ENCODE measurements at places on chromosomes 3 and 15.
A peak's percentile ranks its signal among the peaks of the same experiment; 100 is the strongest.

DNA sequence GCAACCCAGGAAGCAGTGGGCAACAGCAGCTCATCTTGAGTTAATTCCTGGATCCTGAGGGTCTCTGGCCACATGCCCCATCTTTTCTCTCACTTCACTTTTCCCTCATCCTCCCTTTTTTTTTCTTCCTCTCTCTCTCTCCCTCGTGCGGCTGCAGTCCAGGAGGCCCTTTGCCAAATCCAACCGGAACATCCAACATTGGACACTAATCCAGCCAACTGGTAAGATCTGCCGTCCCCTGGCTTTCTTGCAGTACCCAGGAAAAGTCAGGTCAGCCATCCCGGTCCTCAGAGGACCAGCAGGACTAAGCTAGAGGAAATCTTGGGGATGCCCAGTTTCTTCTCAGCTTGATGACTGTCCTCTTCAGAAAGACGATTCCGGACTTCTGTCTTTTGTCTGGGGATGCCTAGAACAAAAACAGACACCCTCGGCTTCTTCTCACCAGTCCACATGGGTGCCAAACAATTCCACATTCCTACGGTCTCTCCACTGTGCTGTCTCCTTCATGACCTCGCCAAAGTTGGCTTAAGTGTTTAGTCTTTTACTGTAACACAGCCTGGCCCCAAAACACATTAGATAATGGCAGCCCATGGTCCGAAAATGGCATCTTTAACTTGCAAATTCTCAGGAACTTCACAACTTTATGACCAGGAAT, 115.6 kb downstream of the GSK3B start:
- no peak for DNase-seq

DNA sequence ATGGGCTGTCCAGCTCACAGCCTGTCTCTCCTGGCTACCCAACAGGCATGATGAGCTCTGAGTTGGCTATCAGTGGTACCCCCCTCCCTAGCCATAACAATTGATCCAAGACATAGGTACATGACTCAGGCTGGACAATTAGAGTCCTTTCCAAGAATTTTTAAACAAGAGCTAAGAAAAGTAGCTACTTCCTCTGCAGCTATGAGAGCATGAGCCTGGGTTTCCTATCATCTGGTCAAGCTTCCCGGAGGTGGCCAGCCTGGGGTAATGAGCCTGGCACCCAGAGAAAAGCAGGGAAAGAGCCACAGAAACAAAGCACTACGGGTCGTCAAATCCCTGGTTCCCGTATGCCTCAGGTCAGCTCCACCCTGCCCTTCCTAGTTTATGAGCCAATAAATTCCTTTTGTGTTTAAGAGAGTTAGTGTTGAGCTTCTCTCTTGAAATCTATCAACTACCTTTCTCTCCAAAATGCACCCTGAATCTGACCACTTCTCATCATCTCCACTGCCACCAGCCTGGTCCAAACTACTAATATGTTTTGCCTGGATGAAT, 2.3 kb upstream of the SLC51B start:
- no peak for DNase-seq

DNA sequence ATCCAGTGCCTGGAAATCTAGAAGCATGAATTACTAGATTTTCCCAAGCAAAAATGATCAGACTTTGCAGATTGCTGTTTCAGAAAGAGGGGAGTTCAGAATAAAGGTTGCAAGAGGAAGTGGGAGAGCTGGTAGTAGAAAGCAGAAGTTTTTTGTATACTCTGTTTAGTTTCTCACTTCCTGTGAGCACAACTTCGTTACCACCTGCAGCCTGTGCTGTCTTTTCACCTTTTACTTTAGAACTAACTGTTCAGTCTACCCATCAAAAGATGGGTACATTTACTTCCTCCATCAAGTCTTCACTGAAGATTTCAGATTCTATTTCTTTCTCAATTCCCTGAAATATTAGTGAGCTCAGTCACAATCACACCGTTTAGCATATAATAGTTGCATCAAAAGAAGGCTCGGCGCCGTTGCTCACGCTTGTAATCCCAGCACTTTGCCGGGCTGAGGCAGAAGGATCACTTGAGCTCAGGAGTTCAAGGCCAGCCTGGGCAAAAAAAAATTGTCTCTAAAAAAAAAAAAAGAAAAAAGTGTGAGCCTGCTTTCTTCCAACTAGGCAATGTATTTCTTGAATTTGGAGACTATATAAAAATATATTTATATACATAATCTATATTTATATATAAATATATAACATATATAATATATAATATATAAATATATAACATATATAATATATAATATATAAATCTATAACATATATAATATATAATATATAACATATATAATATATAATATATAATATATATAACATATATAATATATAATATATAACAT, 1.8 kb upstream of the CEP97 start:
- DNase-seq = no peak

DNA sequence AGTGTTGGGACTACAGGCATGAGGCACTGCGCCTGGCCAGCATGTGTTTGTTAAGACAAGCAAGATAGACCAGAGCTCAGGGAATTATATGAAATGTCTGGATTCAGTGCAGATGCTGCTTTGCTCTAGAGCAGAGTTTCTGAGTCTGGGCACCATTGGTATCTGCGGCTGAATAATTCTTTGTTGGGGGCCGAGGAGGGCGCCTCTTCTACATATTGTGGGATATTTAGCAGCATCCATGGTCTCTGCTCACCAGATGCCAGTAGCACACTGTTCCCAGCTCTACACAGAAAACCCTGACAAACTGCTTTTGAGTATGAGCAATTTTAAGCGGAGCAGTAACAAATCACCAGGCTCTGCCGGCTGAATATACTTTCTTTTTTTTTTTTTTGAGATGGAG, 3.6 kb upstream of the LDHAL6B start:
- DNase-seq = no peak

- DNase-seq = no peak
Observed at GRCh38 chr15:48592933-48593332, 52.6 kb downstream of the FBN1 start.

DNA sequence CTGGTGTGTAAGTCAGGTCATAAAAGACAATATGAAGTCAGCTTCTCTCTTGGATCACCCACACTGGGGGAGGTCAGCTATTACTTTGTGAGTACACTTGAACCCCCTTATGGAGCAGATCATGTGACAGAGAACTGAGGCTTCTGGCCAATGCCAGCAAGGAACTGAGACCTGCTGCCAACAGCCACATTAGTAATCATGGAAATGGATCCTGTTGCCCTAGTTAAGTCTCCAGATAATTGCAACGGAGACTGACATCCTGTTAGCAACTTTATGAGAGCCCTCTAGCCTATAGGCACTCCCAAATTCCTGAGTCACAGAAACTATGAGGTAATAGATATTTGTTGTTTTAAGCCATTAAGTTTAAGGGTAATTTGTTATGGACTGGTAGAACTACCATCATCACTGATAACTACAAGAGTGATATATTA, 110.4 kb upstream of the GMNC start:
- peak; percentile 78 for DNase-seq

DNA sequence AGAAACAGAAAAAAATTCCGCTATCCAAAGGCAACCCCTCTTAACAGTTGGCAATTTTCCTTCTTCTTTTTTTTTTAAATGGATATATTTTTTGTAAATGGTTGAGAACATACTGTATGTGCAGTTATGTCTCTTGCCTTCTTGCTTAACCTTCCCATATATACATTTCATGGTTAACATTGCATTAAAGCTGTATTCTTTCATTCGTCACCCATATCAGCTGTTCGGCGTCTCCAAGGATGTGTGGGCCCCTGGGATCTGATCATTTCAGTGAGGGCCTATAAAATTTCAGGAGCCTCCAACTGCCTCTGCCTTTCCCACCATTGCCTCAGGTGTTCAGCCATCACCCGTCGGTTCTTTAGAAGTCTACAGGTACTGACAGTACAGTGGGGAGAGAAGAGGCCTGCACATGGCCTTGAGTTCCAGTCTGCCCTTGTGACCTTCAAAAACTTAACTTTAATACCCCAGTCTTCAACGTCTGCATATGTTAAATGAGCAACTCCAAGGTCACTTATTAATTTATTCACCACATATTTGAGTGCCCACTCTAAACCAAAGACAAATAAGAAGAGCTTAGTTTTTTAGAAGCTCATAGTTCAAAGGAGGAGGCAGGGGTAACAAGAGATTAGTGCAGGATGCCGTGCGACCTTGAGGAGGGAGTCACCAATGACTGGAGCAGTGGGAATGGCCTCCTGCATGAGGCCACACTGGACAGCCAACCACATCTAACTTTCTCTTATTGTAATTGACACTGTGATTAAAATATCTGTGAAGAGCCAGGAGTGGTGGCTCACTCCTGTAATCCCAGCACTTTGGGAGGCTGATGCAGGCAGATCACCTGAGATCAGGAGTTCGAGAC, 6.9 kb downstream of the ST6GAL1 start:
- no peak for DNase-seq

GRCh38 chr15:31077941-31078340, 23.6 kb downstream of the TRPM1 start:
- no peak for DNase-seq

DNA sequence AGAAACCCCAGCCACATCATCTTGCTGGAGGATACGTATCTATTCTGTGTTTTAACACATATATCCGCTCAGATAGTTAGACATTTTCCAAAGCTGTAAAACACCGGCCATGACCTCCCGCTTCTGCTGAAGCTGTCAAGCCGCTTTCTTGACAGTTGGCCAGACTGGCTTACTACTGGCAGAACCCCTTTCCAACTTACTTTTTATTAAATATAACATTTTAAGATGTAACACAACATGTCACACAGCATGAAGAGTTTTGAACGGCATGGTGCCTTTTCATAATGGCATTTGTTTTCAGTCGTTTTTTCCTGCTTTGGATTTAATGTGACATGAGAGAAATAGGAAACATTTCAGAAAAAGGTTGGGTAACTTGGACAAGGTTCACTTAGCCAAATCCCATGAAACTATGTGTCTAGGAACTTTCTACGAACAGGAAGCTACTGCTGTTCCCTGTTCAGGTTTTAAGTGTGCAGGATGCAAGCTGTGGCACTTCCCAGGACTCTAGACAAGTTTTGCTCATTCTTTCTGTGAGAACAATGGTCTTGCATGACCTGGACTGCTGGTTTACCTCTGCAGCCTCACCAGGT, 281.4 kb downstream of the THSD4 start:
- DNase-seq = no peak

DNA sequence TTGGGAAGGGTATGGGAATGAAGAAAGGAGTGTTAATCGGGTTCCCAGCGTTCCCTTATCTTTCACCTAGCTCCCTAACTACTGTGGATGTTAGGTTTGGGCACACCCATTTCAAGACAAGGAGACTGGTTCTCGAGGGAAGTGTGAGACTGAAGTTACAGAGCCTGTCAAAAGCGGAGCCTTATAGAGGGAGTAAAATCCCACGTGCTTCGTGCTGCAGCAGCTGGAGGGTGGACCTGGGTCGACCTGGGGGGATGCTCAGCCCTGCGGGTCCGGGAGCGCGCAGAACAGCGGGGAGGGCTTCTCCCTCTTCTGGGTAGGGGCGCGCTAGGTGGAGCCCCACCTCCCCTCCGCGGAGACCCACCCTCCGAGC, 314 bp upstream of the TMED3 start:
- no peak for DNase-seq

- DNase-seq = peak; percentile 36
Observed at GRCh38 chr3:13022348-13023234, 50.6 kb downstream of the IQSEC1 start.

GRCh38 chr15:58440158-58440910, 8.5 kb downstream of the LIPC start:
- peak; percentile 81 for DNase-seq

DNA sequence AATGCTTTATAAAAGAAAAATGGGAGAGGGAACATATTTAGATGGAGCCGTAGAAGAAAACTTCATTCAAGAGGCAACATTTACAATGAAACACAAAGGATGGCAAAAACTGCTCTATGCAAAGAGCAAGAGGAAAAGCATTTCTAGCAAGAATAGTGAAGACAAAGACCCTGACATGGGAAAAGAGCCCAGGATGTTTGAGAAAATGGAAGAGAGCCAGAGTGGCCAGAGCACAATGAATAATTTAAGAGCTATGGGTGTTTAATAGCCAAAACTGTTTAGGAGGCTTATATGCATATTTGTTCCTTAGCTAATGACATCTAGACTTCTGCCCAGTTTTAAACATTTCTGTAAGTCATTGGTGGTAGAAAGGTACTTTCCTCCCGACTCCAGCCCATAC, 25.4 kb upstream of the SEMA6D start:
- no peak for DNase-seq

DNA sequence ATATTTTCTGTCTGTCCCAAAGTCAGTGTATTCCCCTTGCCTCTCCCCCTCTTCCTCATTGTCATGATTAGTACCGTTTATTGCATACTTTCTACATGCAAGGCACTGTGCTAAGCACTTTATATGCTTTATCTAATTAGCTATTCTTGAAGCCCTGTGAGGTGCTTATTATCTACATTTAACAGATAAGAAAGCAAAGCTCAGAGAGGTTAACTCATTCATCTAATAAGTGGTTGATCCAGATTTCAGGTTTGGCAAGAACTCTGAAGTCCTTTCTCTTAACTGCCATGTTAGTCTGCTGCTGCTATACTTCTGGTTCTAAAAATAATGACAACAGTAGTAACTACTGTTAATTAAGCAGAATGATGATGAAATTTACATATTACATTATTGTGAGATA, 13.5 kb downstream of the IQGAP1 start:
- DNase-seq = no peak

- peak; percentile 3 for DNase-seq
Observed at GRCh38 chr3:168116279-168116678, 20.6 kb upstream of the GOLIM4 start.

GRCh38 chr3:184333190-184333589, 4.2 kb upstream of the FAM131A start:
- no peak for DNase-seq

DNA sequence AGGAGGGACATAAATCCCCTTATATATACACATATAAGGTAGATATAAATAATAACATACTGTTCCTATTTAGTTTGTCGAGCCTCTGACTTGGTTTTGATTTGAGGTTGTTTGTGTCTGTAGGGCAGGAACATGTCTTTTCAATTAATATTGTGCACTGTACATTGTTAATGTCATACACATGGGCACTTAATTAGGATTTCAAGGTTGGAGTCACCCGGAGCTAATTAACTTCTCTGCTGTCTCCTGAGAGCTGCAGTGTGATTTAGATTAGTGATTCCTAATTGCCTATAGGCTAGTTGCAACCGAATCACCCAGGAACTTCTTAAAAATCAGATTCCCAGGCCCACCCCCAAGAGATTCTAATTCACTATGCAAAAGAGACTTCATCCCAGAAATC, 50.4 kb upstream of the FILIP1L start:
- no peak for DNase-seq
